ENCODE measurements at places on chromosomes 4 and X. TPM values are rescaled to one million over a fixed set of nuclear protein-coding genes. Genes with fewer than 3 reads are reported as not detected.

Gene PLAC1
- polyA plus RNA-seq, result 2.7 TPM

Gene SLIT2
- polyA plus RNA-seq, result 0.03 TPM

- H3K36me3 ChIP-seq, result no peaks in the 10 kb centered on the region
- no peaks in the 10 kb centered on the region for H3K27me3 ChIP-seq
- H3K4me1 ChIP-seq, result no peaks in the 10 kb centered on the region
These were observed 1714.3 kb upstream of the PCDH7 start for GRCh38 chr4:29005838-29006237.

Gene L1CAM
- polyA plus RNA-seq, result 2.0 TPM

GRCh38 chr4:139054791-139055505 is 39.4 kb downstream of the NOCT start:
- H3K4me3 ChIP-seq, result no peak overlapping the region
- peaks cover 9% of the 10 kb centered on the region for H3K36me3 ChIP-seq
- H3K27ac ChIP-seq, result no peak overlapping the region
- no peaks in the 10 kb centered on the region for H3K4me1 ChIP-seq

DNA sequence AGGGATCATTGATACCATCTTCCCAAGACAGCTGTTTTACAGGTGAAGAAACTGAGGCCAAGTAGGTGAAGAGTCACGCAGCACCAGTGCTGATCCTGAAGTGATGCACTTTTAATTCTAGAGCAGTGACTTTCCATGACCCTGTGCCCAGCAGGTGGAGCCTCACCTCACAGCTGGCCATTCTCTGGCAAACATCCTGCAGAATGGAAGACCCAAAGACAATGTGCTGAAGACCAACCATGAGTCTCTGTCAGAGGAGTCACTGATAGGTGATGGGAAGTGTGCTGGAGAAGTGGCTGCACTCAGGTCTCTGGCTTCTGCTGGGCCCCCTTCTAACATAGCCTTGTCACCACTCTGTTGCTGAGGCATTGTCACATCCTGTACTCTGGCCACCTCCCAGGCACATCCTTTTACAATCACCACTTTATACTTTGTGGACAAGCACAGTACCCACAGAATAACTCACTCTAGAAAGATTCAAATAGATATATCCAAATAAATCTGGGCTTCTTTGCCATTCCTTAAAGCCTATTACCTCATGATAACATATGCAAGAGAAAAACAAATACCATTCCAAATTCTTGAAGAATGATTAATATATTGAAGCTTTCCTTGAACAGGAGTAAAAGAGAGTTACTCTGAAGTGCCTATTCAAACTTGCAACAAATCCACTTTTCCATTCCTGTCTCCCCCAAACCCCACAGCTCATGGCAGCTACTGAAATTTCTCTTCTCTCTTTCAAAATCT is 64.1 kb upstream of the SCOC start:
- H3K4me3 ChIP-seq, result no peak overlapping the region
- H3K27ac ChIP-seq, result no peak overlapping the region
- H3K27me3 ChIP-seq, result no peaks in the 10 kb centered on the region
- no peak for DNase-seq

Gene TMEM35A
- polyA plus RNA-seq, result 0.03 TPM

Gene PAGE2
- polyA plus RNA-seq, result not detected

DNA sequence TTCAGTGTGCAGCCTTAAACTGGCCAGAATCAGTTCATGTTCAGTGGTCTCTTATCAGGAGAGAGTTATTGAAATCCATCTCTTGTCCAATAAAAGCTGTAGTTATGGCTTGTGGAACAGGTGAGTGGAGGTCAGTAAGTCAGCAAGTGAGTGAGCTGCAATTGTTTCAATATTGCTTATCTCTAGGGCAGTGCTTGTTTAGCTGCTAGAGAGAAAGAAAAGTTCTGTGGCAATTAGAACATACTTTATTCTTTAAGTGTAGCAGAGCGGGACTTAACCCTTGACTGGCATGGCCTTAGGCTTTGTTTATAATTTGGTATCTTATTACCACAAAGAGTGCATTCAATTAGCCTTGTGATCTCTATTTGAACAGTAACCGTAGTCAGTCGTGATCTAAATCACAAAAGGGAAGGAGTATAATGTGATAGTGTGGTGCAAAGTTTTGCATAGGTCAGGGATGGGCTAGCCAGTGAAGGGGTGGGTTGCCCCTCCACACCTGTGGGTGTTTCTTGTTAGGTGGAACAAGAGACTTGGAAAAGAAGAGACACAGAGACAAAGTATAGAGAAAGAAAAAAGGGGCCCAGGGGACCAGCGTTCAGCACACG is 6.9 kb upstream of the ETDC start:
- no peaks in the 10 kb centered on the region for H3K36me3 ChIP-seq
- H3K27me3 ChIP-seq, result no peaks in the 10 kb centered on the region
- no peak for DNase-seq
- no peak overlapping the region for H3K27ac ChIP-seq

GRCh38 chrX:134734466-134734952 is 76.2 kb upstream of the PLAC1 start:
- no peak overlapping the region for H3K4me3 ChIP-seq
- no peaks in the 10 kb centered on the region for H3K27me3 ChIP-seq
- H3K27ac ChIP-seq, result no peak overlapping the region

Gene TREX2
- 0.17 TPM for polyA plus RNA-seq

Gene NPY1R
- polyA plus RNA-seq, result not detected

DNA sequence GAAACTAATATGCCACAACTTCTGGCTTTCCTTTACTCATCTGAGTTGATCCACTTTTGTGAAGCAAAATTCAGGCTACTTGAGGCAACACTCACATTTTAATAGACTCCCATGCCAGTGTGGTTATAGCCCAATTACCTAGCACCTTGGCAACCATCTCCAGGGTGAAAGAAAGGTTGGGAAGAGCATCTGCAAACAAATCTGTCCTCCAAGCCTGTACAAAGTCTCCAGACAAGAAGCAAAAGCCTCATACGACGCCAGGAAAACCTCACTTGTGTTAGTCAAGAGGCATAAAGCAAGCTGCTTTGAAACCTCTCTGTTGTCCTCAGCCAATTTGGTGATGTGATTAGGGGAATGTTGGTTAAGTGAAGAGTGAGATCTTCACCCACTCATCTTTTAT is 246.6 kb downstream of the THOC2 start:
- no peaks in the 10 kb centered on the region for H3K4me1 ChIP-seq
- no peak for DNase-seq
- no peak overlapping the region for H3K27ac ChIP-seq

Gene HPGDS
- polyA plus RNA-seq, result not detected

GRCh38 chrX:100512471-100512870 is 72.3 kb upstream of the TNMD start:
- no peaks in the 10 kb centered on the region for H3K36me3 ChIP-seq
- H3K27me3 ChIP-seq, result no peaks in the 10 kb centered on the region
- no peak overlapping the region for H3K4me3 ChIP-seq
- no peak for DNase-seq
- no peaks in the 10 kb centered on the region for H3K4me1 ChIP-seq
- no peak overlapping the region for H3K27ac ChIP-seq

- H3K36me3 ChIP-seq, result no peaks in the 10 kb centered on the region
- no peak for DNase-seq
- no peak overlapping the region for H3K4me3 ChIP-seq
- no peak overlapping the region for H3K27ac ChIP-seq
- no peaks in the 10 kb centered on the region for H3K4me1 ChIP-seq
These were observed 381.9 kb downstream of the IL1RAPL1 start for GRCh38 chrX:28969126-28969525.

DNA sequence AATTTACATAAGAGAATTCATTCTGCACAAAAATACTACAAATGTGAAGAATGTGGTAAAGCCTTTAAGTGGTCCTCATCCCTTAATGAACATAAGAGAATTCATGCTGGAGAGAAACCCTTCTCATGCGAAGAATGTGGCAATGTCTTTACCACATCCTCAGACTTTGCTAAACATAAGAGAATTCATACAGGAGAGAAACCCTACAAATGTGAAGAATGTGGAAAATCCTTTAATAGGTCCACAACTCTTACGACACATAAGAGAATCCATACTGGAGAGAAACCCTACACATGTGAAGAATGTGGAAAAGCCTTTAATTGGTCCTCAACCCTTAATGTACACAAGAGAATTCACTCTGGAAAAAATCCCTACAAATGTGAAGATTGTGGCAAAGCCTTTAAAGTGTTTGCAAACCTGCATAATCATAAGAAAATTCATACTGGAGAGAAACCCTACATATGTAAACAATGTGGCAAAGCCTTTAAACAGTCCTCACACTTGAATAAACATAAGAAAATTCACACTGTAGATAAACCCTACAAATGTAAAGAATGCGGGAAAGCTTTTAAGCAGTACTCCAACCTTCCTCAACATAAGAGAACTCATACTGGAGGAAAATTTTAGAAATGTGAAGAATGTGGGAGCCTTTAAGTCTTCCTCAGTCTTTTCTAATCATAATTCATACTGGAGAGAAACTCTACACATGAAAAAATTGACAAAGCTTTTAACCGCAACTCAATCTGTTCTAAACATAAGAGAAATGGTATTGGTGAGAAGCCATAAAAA is 37.4 kb downstream of the ZNF718 start:
- no peak for DNase-seq
- H3K27me3 ChIP-seq, result no peaks in the 10 kb centered on the region
- no peaks in the 10 kb centered on the region for H3K36me3 ChIP-seq
- H3K27ac ChIP-seq, result no peak overlapping the region

DNA sequence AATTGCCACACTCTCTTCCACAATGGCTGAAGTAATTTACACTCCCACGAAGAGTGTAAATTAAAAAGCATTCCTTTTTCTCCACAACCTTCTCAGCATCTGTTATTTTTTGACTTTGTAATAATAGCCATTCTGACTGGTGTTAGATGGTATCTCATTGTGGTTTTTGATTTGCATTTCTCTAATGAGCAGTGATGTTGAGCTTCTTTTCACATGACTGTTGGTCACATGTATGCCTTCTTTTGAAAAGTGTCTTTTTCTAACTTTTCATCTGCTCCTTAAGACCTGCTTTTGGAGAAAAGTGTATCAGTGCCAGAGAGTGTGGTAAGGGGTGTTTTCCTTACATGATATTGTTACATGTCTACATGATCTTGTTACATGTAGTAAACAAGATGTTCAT is 25.7 kb downstream of the GUCY1A1 start:
- no peaks in the 10 kb centered on the region for H3K27me3 ChIP-seq
- no peak overlapping the region for H3K4me3 ChIP-seq
- no peak for DNase-seq
- no peaks in the 10 kb centered on the region for H3K4me1 ChIP-seq
- no peaks in the 10 kb centered on the region for H3K36me3 ChIP-seq

DNA sequence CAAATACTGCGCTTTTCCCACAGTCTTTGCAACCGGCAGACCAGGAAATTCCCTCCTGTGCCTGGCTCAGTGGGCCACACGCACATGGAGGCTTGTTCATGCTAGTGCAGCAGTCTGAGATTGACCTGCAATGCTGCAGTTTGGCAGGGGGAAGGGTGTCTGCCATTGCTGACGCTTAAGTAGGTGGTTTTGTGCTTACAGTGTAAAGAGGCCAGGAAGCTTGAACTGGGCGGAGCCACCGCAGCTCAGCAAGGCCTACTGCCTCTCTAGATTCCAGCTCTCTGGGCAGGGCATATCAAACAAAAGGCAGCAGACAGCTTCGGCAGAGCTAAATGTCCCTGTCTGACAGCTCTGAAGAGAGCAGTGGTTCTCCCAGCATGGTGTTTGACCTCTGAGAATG is 390.5 kb upstream of the TECRL start:
- H3K27ac ChIP-seq, result no peak overlapping the region
- DNase-seq, result no peak
- H3K27me3 ChIP-seq, result no peaks in the 10 kb centered on the region
- H3K4me1 ChIP-seq, result no peaks in the 10 kb centered on the region
- H3K4me3 ChIP-seq, result no peak overlapping the region

- H3K27ac ChIP-seq, result no peak overlapping the region
- no peaks in the 10 kb centered on the region for H3K36me3 ChIP-seq
- no peak overlapping the region for H3K4me3 ChIP-seq
- no peaks in the 10 kb centered on the region for H3K27me3 ChIP-seq
- no peaks in the 10 kb centered on the region for H3K4me1 ChIP-seq
- no peak for DNase-seq
These were observed 40.8 kb upstream of the TMPRSS11E start for GRCh38 chr4:68406479-68406859.

Gene TRPC5OS
- polyA plus RNA-seq, result not detected

GRCh38 chr4:139312552-139313332 is 10.5 kb upstream of the NDUFC1 start:
- H3K27me3 ChIP-seq, result no peaks in the 10 kb centered on the region
- H3K4me3 ChIP-seq, result no peak overlapping the region
- H3K4me1 ChIP-seq, result peaks cover 20% of the 10 kb centered on the region
- no peak overlapping the region for H3K27ac ChIP-seq
- 0 out of 3 replicates have a peak, but pooled peaks cover 3% of the 10 kb centered on the region for H3K36me3 ChIP-seq

DNA sequence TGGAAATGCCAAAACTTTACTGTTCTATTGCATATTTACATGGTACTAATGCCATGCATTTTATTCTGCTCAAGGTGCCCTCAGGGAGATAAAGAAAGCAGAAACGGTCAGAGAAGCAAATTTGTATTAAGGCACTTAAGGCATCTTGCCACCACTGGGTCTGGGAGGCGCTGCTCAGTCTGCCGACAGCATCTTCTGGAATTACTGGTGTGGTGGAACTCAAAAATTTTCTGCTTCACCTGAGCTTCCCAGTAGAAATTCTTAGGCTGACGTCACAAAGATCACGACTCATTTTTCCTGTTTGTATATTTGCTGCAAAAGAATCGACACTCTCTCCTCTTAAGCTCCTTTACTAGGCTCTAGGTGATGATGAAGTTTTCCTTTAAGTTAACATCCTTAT is 3.0 kb downstream of the RASSF6 start:
- no peaks in the 10 kb centered on the region for H3K36me3 ChIP-seq
- H3K27ac ChIP-seq, result no peak overlapping the region
- no peaks in the 10 kb centered on the region for H3K27me3 ChIP-seq
- H3K4me1 ChIP-seq, result peaks cover 17% of the 10 kb centered on the region

GRCh38 chr4:15811703-15812337 is 33.7 kb downstream of the CD38 start:
- H3K27ac ChIP-seq, result no peak overlapping the region
- H3K4me3 ChIP-seq, result no peak overlapping the region
- H3K4me1 ChIP-seq, result no peaks in the 10 kb centered on the region
- H3K27me3 ChIP-seq, result no peaks in the 10 kb centered on the region
- H3K36me3 ChIP-seq, result no peaks in the 10 kb centered on the region

DNA sequence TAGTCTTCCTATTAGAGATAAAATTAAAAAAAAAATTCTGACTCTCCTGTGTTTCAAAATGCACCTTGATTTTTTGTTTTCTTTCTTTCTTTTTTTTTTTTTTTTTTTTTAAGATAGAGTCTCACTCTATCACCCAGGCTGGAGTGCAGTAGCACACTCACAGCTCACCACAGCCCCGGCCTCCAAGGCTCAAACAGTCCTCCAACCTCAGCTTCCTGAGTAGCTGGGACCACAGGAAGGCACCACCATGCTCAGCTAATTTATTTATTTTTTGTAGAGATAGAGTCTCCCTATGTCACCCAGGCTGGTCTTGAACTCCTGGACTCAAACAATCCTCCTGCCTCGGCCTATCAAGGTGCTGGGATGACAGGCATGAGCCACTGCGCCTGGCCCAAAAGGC is 41.1 kb upstream of the TMEM184C start:
- no peak overlapping the region for H3K27ac ChIP-seq
- H3K4me1 ChIP-seq, result no peaks in the 10 kb centered on the region
- DNase-seq, result no peak
- H3K27me3 ChIP-seq, result no peaks in the 10 kb centered on the region

Gene XK
- polyA plus RNA-seq, result not detected

Gene IL13RA1
- 51.4 TPM for polyA plus RNA-seq
